Smooth muscle cell of the brain vasculature (primary cell): ENCODE measurements at places on chromosomes 11 and 22.
A peak's percentile ranks its signal among the peaks of the same experiment; 100 is the strongest.

DNA sequence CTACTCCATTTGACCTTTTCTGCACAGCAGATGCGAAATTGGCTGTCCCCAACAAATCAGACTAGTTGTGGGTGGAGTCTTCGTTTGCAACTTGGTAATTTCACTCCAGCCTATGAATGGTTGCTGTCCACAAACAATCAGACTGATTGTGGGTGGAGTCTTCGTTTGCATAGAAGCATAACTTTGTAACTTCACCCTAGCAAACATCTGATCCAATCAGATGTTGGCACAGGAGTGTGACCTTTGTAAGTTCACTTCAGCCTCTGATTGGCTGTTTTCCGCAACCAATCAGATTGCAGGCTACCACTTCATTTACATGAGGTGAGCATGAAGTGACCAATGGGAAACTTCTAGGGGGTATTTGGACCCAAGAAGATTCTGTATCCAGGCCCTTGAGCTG is 16.3 kb upstream of the CABP2 start:
- no peak for DNase-seq

GRCh38 chr11:114033572-114033971 is 25.9 kb upstream of the ZBTB16 start:
- DNase-seq, result no peak

- DNase-seq, result peak; percentile 88
Measured at GRCh38 chr11:3153291-3153861, 11.7 kb downstream of the OSBPL5 start.

- no peak for DNase-seq
Measured at GRCh38 chr11:64588701-64589100, 2.3 kb upstream of the SLC22A12 start.

DNA sequence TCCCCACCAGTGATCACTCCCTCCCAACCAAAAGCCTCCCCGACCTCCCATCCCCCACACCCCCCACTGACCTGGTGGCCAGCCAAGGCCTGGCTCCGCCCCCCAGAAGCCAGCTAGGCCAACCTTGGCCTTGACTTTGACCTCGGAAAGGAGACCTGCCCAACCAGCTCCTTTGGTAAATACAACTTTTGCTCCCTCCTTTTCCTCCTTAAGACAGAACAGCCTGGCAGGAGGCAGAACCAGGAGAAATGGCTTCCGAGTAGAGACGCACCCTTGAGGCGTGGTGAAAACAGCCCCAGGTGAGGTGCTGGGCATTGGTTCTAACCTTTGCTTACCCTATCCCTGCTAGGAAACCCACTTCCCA is 27.0 kb downstream of the PLEKHA7 start:
- no peak for DNase-seq

- DNase-seq, result no peak
Measured at GRCh38 chr11:44596525-44597276, 31.2 kb downstream of the CD82 start.

- peak; percentile 97 for DNase-seq
Measured at GRCh38 chr11:86459682-86460460, 85.2 kb downstream of the CCDC81 start.

DNA sequence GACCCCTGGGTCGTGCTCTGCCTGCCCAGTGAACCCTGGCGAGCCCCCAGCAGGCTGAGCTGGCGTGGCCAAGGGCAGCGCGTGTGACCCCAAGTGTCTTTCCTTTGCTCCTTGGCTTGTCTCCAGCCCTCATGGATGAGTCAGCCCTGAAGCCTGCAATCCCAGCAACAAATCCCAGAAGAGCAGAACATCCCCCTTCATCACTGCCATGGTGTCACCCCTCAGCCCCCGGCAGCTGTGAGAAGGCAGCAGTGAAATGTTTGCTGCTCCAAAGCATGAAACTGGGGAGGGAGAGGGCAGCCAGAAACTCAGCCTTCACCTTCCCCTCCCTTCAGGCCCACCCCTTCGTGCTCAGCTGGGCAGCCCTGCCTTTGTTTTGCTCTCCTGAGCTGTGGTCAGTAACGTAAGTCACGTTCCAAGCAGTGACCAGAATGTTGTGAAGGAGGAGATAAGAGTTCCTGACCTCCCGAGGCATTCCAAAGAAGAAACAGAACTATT is 29.8 kb downstream of the ADAMTS15 start:
- peak; percentile 74 for DNase-seq

- DNase-seq, result no peak
Measured at GRCh38 chr11:106032861-106033260, 10.8 kb upstream of the MSANTD4 start.

DNA sequence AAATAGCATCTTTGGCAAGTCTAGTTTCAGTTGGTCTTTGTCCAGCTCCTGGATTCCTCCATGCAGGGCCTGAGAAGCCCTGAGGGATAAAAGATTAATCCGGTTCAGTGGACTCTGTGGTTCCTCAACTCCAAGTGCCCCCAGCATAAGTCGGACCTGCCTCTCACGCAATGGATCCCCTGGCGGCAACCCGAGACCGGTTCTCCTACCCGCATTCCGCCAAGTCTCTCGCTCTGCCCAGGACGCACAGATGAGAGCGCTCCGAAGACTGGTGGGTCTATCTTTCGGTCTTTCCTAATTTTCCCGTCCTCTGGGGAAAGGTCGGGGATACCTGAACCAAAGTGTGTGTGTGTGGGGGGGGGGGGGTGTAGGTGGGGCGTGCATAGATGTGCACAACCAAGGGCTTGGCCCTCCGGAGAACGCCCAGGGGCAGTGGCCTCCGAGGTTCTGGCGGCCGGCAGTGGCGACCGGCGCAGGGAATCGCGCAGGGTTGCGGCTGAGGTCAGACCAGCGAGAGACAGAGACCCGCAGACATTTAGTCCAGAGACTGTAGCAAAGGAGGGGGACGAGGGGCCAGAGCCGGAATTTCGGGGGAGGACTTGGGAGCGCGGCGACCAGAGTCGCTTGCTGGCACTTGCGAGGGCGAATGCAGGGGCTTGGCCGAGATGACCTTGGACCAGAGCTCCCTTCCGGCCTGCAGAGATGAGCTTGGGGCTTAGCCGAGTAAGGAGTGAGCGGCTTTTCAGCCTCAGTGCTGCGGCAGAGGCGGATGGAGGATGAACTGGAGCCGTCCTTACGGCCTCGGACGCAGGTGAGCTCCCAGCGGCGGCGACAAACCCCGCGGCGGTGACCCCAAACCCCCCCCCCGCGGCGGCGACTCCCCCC is 712 bp upstream of the SLC2A11 start:
- DNase-seq, result no peak

DNA sequence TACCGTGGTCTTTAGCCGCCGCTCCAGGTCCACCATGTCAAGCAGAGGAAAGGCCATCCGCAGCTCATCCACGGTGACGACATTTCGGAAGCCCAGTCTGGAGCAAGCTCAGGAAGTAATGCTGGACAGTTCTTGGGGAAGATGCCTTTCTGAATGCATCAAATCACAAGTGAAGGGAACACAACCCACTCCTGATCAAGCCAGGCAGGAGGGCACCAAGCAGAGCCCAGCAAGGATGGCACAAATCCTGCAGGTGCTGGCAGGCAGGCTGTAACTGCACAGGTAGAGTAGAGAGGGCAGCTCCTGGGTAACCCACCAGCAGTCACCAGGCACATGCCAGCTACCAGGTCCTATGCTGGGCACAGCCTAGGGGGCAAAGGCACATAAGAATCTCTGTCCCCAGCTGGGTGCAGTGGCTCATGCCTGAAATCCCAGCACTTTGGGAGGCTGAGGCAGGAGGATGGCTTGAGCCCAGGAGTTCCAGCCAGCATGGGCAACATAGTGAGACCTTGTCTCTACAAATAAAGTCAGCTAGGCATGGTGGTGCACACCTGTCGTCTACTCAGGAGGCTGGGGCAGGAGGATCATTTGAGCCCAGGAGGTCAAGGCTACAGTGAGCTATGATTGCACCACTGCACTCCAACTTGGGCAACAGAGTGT is 13.9 kb downstream of the HDHD5 start:
- DNase-seq, result no peak

DNA sequence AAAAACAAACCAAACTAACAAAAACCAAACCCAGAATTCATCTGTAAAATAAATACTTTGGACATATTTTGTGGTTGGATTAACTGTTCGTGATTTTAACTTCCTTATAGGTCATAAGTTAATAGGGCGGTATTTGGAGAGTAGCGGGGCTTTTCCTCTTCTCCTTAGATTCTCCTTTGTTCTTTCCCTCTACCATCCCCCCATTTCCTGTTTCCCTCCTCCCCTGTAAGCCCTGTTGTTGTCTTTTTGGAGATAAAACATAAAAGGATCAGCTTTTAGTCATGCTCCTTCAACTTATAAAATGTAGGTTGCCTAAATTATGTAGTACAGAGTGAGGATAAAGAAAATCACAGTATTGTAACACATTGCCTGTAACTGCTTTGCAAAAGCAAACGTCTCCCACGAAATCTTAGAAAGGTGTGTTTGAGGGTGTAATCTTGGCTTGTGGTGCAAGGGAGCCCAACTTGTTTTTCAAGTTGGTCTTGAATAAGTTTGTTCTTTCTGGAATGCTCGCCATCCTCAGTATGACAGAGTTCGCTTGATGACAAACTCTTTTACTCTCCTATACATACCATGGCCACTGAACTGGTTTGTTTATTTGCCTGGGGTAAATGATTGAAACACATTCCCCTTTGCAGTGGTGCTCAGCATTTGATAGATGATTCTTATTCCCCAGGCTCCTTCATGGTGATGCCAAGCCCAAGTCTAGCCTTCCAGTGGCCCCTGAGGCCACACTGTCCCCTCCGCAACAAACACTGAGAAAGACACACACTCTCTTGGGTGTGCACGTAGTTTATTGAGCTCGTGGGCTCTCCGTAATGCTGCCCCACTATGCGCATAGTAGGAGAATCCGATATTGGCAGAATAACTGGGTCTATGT is 49.4 kb downstream of the TEAD1 start:
- no peak for DNase-seq

DNA sequence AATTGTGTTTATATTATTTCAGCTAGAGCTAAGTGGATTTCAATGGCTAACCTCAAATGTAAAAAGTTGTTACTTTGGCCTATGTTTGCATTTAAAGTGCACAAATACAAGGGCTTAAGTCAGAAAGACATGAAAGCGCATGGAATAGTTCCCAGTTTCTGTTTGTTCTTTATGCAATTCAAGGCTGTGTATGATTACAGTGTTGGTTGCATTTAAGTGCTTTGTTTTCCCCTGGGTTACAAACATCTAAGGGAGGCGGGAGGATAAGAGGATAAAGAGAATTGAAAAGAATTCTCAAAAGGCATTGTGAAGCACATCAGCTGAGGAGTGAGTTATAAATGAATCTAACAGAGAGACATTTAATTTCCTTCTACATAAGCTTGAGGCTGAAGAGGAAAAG is 453.4 kb downstream of the NTM start:
- DNase-seq, result no peak

- no peak for DNase-seq
Measured at GRCh38 chr22:40178417-40179409, 988 bp downstream of the TNRC6B start.

GRCh38 chr11:134390706-134391569 is 21.1 kb downstream of the B3GAT1 start:
- DNase-seq, result no peak

DNA sequence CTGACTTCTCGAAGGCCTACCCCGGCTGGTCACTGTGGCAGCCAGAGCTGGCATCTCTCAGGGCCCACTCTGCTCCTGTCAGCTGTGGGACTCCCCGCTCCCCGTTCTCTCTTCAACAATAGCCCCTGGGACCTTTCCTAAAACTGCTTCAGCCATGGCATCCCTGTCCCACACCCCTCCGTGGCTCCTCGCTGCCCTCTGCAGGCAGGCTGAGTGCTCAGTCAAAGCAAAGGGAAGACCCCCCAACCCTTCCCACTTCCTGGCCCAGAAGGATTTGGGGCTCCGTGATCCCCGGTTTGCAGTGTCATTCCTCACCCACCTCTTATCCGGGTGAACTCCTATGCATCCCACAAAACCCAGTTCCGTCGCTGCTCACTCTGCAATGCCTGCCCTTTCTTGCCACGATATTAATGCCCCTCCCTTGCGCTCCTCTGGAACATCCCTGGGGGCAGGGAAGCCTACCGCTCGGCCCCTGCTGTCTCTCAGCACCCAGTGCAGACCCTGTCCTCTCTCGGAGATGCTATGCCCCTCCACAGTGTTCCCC is 1.6 kb upstream of the TH start:
- DNase-seq, result no peak

- no peak for DNase-seq
Measured at GRCh38 chr11:130404727-130405126, 23.7 kb downstream of the ADAMTS8 start.

- no peak for DNase-seq
Measured at GRCh38 chr11:129590030-129590752, 214.5 kb downstream of the BARX2 start.

DNA sequence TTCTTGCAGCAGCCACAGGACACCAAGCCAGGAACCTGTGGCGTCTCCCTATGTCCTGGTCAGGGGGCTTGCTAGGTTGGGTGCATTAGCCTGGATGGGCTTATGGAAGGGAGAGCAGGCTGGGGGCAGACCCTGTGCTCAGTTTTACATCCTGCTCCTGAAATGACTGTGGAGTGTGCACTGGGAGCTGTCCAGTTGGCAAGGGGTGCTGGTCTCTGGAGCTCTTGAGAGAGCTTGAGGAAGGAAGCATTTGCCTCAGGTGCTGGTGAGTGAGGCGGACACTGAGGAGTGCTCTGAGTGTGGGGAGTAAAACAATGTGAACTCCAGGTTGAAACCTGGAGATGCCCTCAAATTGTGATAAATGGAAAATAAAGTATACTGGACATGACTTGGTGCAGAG is 3.4 kb downstream of the SCGB1D4 start:
- DNase-seq, result no peak

GRCh38 chr11:125071435-125071834 is 8.3 kb downstream of the SLC37A2 start:
- DNase-seq, result no peak
